ENCODE measurements at places on chromosomes 13 and 19.

DNA sequence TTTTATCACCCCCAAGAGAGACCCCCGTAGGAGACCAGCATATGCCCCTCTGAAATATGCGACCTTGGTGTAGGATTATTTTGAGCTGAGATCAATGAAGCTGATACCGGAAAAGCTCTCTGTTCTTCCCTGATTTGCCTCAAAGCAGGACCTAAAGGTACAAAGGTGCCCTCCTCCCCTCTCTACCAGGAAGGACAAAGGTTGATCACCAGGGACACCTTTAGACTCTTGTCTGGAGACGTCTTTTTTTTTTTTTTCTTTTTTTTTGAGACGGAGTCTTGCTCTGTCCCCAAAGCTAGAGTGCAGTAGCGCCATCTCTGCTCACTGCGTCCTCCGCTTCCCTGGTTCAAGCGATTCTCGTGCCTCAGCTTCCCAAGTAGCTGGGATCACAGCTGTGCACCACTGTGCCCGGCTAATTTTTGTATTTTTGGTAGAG lies 792 bp upstream of the PEX11G start:
- no peak for DNase-seq

DNA sequence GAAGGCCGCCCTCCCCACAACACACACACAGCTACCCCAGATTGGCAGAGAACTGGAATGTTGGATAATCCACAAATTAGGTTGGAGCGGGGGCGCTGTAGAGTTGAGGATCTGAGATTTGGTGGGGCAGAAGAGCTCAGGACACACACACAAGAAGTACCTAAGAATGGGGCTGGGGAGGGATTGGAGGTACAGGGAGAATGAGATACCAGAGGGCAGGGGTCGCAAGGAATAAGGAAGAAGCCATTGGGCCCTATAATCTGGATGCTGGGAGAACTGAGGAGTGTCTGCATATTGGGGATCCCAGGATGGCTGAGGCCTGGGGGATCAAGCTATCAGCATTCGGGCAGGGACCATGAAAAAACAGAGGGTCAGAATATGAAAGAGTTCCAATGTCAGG lies 11.5 kb downstream of the SYT3 start:
- DNase-seq, result no peak

DNA sequence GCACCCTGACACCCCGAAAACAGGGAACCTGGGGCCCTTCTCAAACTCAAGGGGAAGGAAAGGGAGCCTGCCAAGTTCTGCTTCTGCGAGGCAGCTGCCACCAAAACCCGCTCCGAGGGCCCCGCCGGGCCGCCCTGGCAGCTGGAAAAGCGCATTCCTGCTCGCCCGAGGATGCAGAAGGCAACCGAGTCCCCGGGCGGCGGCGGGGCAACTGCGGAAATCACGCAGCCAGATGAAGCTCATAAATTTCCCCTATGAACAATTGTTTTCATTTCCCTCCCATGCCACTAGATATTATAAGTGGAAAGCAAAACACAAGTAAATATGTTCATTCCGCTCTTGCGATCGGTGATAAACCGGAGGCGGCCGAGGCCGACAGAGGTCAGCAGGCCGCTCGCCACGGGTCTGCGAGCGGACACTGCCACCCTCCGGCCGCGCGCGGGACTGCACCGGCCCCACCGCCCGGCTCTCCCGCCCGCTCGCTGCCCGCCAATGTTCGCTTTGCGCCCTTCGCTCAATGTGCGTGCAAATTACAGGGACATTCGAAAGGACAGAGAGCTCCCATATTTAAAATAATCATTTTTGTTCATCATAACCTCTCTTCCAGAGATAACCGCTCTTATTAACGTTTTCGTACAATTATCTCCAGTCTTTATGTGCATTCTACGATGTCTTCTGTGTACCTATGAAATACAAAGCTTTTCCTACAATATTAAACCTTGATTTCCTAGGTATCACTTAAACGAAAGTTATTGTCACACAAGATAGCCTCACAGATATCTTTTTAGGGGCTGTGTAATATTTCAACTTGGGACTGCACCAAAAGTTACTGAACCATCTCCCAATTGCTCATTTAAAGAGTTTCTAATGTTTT lies 120.8 kb upstream of the ZNF507 start:
- DNase-seq, result no peak

DNA sequence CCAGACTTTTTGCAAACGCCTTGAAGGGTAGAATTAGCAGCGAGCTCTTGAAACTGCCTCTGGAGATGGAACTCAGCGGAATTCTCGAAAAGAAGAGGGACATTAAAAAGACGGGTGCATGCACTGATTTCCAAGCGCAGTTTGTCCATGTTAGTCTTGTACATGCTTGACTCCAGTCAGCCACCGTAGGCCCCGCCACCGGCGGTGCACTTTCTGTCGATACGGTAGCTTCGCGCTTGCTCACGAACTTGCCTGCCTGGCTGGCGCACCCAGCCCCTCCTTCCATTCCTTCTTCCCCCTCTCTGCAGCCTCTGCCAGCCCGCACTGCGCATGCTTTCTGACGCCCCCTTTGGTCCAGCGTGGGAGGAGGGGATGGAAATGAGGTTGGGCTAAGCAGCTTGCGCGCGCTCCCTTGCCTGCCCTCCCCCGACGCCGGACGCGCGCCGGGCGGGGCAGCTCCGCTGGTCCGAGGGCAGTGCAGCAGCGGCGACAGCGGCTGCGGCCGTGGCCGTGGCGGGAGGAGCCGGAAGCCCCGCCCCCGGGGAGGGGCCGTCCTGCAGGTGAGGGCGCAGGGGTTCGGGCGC lies at the start of gene ZNF575:
Gene ZNF575, plus strand, starts transcription at position 227 of the 584 bp plus-strand sequence. CDS start 1,235 bp downstream, outside the sequence.
- peak; percentile 79 for DNase-seq

- no peak for DNase-seq
Measured at GRCh38 chr19:55213547-55213946, 4.2 kb upstream of the PTPRH start.

GRCh38 chr13:113129480-113129879 lies 6.9 kb downstream of the F10 start:
- DNase-seq, result no peak

DNA sequence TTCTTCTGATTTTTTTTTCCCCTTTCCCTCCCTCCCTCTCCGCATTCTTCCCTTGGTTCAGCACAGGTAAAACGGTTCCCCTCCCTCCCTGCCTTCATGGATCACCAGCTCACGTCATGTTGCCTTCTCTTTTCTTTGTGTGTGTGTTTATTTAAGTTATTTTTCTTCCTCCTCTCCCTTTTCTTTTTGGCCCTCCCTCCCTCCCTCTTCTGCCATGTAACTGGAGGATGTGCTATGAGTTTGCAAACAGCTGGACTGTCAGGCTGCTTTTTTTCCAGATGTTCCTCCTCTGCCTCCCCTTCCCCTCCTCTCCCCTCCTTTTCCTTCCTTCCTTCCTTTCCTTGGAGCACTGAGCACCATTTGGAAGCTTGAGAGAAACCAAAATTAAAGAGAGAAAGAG lies 2.0 kb downstream of the LENG9 start:
- DNase-seq, result no peak

DNA sequence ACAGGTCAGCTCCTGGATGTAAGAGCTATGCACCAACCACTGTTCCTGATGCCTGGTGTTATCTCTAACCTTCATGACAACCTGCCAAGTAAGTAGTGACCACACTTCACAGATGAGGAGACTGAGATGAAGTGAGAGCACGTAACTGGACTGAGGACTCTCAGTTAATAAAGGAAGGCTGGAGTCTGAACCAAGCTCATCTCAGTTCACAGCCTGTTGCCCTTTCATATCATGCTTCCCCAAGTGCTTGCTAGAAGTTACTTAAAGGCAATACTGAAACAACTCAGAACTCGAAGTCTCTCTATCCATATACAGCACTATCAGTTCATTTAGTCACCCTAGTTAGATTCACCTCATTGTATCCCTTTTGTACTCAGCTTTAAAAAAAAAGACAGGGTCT lies 119.7 kb downstream of the ABCC4 start:
- DNase-seq, result no peak

DNA sequence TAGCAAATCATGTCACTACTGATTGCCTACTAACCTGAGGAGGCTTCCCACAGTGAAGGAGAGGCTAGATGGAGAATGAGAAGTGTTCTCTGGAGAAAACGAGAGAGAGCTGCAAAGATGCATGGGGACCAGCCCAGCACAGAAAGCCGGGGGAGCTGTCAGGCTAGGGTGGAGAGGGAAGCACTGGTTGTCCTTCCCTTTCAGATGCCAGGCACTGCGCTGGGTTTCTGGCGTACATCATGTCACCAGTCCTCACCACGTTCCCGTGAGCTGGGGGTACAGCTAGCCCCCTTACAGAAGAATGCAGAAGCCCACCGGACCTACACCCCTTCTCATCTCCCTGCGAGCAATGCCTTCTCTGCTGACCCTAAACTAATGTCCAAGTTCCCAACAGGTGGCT lies 86.0 kb downstream of the STK24 start:
- DNase-seq, result no peak

- DNase-seq, result no peak
Measured at GRCh38 chr19:13926715-13927114, 11.5 kb downstream of the PODNL1 start.

DNA sequence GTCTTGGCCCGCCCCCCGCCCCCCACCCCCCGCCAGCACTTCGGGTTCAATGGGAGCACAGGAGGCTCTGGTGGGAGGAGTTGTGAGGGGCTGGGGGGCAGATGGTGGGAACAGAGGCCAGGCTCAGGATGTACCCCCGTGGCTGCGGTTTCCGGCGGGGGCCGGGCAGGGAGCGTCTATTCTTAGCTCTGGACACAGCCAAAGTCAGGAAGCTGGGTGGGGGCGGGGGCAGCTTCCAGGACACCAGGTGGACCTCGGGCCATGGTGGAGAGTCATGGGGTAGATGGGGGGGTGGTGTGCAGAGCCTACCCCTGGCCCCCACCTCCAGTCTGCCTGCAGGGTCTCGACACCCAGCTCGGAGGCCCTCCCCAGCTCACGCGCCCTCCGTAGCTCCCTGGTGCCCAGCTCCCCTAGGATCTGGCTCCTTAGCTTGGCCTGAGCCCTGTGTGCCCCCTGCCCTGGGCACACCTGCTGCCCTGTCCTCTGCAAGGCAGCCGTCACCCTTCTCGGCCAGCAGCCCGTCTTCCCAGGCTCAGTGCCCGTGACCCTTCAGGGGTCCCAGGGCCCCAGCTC lies 2.2 kb upstream of the TBXA2R start:
- DNase-seq, result no peak

DNA sequence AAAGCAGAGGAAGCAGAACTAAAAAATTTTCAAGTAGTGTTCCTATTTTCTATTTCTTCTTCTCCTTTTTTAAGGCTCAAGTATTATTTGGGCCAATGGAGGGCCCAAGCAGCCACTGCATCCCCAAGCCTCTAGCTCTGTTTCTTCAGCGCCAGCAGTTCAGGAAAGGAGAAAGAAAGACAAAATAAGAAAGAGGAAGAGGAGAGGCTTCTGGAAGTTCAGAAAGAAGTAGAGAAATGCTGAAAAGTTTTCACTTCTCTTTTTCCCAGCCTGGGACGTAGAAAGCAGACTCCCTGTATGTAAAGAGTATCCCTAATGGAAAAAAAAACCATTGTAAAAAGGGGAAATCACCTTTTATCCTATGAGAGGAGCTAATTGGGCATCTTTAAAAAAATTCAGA lies 165.5 kb upstream of the KLF12 start:
- no peak for DNase-seq

GRCh38 chr19:2100719-2101061 lies 4.0 kb downstream of the IZUMO4 start:
- DNase-seq, result no peak

DNA sequence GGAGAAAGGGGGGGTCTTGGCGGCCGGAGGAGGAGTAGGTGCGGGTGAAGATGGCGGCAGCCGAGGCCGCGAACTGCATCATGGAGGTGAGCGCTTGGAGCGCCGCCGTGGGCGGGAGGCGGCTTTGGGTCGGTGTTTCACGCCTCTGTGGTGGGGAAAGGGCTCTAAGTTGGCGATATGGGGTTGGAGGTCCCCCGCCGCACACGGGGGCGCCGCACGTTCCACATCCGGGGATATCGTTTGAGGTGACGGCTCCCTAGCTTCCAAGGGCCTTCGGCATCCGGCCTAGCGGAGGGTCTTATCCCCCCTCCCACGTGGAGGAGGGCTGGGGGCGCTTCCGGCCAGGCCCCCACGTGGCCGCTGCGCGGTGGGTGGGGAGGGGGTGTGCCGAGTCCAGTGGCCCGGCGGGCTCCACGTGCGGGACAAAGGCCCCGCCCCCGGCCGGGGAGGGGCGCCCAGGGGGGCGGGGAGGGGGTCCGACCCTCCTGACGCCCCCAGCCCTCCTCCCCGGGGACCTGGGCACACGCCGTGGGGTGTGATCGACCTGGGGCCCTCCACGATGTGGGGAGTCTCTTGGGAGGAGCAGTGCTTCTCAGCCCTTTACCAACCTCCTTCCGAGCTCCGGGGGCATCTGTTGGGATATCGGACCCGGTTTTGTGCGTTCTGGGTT lies at the start of gene PRMT1:
Gene PRMT1, plus strand, starts transcription at position 41 of the 670 bp plus-strand sequence. Its CDS starts 10 bp downstream, at position 51.
- no peak for DNase-seq

- no peak for DNase-seq
Measured at GRCh38 chr13:113669755-113670341, 2.8 kb downstream of the GRK1 start.

DNA sequence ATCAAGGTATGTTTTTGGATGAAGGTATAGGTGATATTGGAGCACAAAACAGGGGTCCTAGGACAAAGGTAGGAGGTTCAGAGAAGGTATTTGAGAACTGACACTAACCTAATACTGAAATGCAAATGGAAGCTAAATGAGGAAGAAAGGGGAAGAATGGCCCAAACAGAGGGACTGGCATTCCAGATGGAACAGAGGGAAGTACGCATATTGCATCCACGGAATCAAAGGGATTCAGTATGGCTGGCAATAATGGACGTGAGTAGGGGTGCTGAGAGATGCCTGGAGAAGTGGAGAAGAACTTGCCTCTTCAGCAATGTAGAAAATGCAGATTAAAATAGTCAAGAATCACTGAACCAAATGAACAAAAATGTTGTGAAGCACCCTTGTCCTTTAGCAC lies 283.5 kb upstream of the DACH1 start:
- no peak for DNase-seq

DNA sequence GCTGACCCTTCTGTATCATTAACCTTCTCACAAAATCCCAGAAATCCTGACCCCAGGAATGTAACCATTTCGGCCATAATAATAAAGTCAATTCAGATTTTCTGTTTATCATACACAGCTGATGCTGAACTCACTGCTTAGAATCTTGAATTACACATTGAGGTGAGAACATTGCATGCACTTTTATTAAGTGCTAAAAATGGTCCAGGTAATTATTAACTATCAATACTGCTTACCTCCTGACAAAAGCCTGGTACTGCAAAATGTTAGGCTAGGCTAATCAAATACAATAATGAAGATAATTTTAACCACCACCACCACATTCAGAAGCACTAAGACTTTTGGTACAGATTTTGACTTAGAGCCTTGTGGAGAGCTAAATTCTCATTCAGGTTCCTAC lies 36.1 kb downstream of the KLF12 start:
- no peak for DNase-seq

DNA sequence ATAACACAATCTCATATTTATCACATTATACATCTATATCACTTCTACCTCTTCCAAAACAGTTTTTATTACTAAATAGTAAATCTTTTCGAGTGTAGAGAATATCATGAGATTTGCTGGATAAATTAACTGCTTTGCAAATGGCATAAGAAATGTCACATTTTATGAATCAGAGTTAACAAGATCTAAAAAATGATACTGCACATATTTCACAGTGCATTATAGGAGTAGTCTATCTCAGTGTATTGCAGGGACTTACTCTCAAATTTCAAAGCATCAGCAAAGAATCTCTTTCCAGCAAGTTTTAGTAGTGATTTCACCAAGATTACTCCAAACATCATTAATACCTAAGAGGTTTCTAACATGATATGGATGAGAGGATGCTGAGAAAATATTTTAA lies 687.1 kb upstream of the SLITRK1 start:
- DNase-seq, result no peak

All from activated CD8-positive, alpha-beta memory T cell treated with anti-CD3 and anti-CD28 coated beads for 48 hours (primary cell).